ENCODE measurements at places on chromosomes 4 and X.

GRCh38 chr4:150418757-150419410 lies 163.1 kb upstream of the MAB21L2 start:
- DNase-seq: no peak

DNA sequence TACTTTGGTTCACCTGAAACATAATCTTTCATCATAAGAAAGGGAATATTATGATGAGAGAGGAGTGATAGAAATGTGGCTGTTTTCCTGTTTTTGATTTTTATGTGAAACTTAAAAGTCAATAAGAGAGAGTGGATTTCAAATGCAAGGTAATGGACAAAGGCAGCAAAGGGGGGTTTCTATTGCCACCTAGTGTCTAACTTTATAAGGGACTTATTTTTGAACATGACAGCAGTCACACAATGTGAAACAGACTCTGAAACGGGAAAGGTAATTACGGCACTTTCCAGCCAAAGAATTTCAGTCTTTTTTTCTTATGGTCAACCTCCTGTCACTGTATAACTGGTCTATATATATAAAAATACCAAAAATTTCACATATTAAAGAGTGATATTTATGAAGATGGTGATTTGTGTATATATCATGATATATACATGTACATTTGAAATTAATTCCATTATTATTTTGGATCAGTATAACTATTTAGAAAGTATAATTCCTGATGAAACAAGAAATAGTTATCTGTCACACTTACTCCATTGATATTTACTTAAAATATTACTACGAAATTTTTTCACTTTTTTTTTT lies 127.1 kb downstream of the FBXO8 start:
- no peak for DNase-seq

GRCh38 chrX:155534800-155535199 lies 76.4 kb upstream of the F8A3 start:
- DNase-seq: no peak

GRCh38 chr4:78650106-78651024 lies 98.8 kb downstream of the ANXA3 start:
- DNase-seq: no peak

- no peak for DNase-seq
Measured at GRCh38 chr4:38106311-38106710, 146.1 kb downstream of the PTTG2 start.

- DNase-seq: no peak
Measured at GRCh38 chrX:7996851-7997250, 69.6 kb upstream of the PNPLA4 start.

DNA sequence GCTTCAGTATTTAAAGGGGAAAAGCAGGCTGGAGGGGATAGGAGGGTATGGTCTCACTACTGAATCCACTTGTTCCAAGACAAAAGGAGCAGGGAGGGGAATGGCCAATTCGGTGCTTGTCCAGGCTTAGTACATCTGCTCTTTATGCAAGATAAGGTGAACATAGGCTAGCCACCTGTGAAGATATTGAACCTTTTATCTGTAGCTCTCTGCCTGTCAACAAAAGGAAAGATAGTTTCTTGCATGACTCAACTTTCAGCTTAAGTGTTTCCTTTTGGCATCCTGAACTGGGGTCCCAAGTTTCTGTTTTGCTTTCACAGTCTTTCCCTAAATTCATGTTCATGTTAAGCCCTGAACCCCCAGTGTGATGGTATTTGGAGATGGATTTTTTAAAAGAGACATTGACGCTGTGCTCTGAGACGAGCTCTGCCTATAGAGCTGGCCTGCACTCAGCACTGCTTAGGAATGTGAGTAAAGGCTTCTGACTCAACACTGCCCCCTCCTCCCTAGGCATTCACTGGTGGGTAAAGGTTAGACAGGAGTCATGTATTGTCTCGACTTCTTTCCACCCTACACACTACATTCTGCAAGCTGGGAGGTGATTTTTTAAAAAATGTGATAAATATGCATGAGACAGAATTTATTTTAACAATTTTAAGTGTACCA lies 28.2 kb downstream of the FAM149A start:
- DNase-seq: no peak

GRCh38 chr4:53923921-53924320 lies 140.5 kb downstream of the CHIC2 start:
- no peak for DNase-seq

DNA sequence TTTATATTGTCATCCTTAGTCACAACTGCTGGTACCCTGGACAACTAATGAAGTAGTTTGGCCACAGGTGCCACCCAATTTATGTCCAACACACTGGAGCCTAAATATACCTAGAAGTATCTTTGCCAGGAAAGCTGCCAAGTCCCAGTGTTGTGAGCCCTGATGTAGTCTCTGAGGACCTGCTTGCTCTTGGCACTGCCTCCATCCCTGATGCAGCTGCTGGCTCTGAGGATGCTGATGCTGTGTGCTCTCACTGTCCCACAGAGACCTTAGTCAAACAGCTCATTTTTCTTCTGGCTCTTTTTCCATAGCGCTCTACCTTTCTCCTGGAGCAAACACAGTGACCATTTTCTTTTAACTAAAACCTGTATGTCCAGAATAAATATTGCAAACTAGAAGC lies 1535.4 kb upstream of the ADGRL3 start:
- DNase-seq: no peak

DNA sequence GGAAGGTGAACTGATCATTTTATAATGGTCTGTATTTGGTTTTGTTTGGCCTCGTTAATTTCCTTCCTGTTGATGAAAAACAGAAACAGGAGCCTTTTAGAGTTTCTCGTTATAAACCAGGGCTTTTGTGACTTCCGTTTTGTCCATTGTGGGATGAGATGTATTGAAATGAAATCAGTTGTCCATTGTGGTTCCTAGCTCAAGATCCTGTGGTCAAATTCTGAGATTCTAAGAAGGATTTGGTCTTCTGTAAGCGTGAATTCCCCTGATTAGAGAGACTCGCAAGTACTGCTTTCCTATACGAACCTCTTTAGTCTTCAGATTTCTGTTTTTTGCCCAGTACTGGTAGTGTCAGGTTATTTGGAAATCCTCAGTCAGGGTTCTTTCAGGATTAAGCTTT lies 101.7 kb downstream of the RAPGEF2 start:
- DNase-seq: no peak

DNA sequence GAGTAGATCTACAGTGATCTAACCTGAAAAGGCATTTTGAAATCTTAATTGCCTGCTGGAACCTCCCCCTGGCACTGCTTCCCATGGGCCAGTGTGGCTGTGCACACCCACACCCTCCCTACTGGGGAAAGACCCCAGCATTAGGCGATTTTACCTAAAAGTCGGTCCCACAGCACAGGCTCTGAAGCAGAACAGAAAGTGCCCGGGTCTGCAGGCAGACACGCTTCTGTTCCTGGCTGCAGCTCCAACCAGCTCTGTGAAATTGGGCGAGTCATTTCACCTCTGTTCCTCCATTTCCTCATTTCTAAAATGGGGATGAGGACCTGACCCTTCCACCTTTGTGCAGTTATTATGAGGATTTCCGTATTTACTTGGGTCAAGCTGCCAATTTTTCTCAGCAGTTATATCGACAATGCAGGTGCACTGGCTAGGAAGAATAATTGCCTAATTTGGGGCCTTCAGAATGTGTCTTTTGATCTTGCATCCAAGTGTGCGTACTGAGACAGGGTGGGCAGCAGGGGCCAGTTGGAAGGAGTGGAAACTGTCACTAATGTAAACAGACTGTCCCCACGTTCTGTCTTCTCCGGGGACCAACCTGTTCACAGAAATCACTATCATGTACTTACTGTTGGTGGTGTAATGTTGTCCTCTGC lies 7.1 kb downstream of the KLF3 start:
- DNase-seq: no peak

DNA sequence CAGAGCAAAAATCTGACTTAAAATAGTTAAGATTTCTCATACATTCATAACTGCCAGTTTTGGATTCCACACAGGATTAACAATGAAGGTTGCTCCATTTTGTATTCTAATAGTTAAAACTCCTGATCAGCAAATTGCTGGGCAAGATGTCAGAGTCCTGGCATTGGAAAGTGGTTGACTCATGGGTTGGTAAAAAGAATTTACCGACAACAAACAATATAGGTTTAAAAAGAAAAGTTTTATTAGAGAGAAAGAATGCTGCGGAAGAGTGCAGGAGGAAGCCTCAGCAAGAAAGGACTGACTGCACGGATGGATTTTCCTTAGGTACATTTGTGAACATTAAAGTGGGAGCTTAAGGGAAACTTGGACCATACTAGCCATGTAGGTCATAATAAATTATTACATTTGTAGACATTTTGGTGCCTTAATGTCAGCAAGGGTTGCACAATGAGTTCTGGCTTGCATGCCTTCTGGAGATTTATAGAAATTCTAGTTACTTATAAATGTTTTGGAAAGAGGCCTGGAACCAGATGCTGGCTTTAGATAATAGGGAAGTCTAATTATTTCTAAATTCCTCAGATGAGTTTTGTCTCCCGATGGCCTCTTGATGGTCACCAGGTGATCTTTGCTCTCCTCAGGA lies 25.4 kb upstream of the IL2 start:
- DNase-seq: no peak

DNA sequence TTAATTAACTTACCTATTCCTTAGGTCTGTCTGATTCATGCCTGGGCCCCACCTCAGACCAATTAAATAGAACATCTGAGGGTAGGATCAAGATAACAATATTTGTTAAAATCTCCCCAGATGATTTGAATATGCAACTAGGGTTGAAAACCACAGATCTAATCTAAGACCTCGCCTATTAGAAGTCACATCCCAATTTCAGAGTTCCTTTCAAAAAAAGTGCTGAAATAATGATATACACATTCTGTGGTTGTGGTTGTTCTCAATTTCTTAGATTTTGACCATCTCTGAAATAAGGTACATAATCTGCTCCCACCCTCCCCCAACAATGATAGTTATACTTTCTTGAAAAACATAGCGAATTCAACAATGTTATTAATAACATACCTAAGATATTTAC lies 27.7 kb downstream of the NIPAL1 start:
- DNase-seq: no peak

GRCh38 chr4:69490271-69490670 lies 5.4 kb downstream of the UGT2B4 start:
- no peak for DNase-seq

GRCh38 chr4:188275686-188276085 lies 136.4 kb downstream of the TRIML1 start:
- no peak for DNase-seq

DNA sequence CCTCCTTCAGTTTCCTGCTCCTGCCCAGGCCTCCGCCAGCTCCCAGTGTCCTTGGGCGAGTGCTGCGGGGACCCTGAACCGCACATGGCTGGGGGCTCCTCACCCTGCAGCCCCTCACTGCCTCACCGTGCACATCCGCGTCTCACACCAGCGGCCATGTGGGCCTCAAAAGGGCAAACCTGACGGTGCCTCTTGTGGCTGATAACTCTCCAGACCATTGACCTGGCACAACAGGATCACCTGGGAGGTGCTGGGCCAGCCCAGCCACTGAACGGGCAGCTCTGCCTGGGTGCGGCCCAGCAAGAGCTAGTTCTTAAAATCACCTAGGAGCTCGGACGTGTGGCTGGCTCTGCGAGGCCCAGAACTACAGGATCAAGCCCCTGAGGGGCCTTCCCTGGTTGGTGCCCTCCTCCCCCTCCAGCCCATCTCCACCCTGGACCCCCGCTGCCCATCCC lies 4.1 kb upstream of the S100P start:
- no peak for DNase-seq

DNA sequence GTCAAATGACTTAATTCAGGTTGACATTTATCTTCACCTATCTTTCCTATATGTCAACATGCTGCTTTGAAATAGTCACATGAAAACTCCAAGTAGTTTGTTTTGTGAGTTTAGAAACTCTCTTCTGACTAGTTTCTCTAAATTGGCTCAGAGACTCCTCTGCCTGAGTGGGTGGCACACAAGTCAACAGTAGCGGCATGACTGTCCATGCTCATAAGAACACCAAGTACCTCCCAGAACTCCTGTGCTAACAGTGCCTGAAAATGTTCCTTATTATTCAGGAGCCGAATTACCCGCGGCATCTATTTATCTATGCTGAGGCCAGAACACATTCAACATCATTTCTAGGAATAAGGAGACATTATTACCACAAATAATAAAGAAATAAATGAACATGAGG lies 116.3 kb downstream of the SORBS2 start:
- no peak for DNase-seq

- no peak for DNase-seq
Measured at GRCh38 chr4:7066006-7066405, 1.9 kb downstream of the GRPEL1 start.

GRCh38 chrX:26254436-26254835 lies 38.5 kb downstream of the MAGEB5 start:
- no peak for DNase-seq

DNA sequence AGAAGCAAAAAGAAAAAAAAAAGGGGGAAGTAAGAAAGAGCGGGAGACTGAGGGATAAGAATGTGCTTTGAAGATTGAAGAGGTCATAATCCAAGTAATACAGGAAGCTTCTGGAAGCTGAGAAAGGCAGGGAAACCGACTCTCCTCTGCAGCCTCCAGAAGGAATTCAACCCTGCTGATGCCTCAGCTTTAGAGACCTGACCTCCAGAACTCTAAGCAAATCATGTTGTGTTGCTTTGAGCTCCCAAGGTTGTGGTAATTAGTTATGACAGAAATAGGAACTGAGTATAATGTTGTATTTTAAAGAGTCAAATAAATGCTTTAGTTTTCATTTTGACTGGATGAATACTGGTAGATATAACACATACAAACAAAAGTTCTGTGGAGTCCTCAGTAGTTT lies 48.0 kb upstream of the FAT1 start:
- DNase-seq: no peak

DNA sequence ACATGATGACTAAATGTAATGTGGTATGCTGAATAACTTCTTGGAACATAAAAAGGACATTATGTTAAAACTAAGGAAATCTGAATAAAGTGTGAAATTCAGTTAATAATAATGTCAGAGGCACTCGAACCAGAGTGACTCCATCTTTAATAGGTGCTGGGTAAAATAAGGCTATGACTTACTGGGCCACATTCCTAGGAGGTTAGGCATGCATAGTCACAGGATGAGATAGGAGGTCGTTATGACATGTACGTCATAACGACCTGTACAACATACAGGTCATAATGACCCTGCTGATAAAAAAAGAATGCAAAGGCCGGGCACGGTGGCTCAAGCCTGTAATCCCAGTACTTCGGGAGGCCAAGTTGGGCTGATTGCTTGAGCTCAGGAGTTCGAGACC lies 28.9 kb upstream of the OPHN1 start:
- DNase-seq: no peak

DNA sequence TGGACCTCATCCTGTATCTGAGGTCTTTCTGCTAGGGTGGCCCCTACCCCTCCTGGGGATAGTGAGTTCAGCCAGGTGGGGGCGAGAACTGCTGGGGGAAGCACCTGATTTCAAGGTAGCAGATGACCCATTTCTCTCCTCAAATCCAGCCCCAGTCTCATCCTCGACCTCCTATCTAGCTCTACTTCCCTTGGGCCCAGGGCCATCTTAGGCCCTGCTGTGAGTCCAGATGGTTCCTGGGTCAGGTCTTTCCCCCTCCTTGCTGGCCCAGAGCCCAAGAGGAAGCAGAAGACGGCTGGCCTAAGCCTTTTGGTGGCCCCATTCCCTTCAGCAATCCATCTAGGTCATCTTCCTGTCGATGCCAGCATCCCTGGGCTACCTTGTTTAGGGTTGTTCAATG lies 3.3 kb downstream of the CDK16 start:
- DNase-seq: no peak
